ENCODE measurements at places on chromosomes 6 and 20.
A peak's percentile ranks its signal among the peaks of the same experiment; 100 is the strongest.

GRCh38 chr6:126381498-126381897 lies 41.6 kb downstream of the CENPW start:
- no peak for DNase-seq
- H3K4me3 ChIP-seq, result no peak overlapping the region
- no peaks in the 10 kb centered on the region for H3K27me3 ChIP-seq
- no peaks in the 10 kb centered on the region for H3K36me3 ChIP-seq

- H3K27me3 ChIP-seq, result no peaks in the 10 kb centered on the region
- H3K4me1 ChIP-seq, result peaks cover 4% of the 10 kb centered on the region
- H3K36me3 ChIP-seq, result no peaks in the 10 kb centered on the region
- no peak for DNase-seq
Measured at GRCh38 chr6:25463441-25463840, 184.3 kb downstream of the CARMIL1 start.

DNA sequence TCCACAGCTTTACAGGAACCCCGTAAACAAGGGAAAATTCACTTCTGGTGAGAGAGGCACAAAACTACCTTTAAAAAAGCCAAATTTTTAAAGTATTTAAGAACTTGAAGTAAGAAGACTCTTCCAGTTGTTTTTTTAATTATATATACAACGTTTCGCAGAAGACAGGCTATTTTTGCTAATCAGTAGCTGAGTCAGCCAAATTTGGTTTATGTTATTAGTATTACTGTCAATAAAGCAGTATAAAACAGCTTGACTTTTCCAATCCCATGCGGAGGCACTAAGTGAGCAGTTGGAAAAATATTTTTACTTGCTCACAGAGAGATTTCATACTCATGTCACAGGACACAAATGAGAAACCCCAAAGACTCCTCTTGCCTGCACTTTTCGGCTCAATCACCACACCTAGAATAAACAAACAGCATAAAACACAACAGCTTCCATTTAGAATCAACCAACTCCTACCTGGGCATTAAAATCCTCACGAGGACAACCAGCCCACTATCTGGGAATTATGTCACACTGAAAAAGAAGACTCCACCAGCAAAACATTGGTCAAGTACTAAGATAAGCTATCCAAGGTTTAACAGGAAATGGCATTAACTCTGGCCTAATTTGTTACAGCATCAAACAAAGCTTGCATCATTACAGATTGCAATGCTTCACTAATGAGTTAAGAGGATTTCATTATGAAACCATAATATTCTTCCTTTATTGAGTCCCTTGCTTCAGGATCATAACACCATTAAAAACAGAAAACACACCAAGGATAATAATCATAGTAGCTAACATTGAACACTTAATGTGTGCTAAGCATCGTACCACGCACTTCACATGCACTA lies 26.3 kb downstream of the ELOVL5 start:
- H3K27me3 ChIP-seq, result no peaks in the 10 kb centered on the region
- no peak overlapping the region for H3K4me3 ChIP-seq
- H3K27ac ChIP-seq, result peak overlapping the region; percentile 23
- H3K36me3 ChIP-seq, result peaks cover 17% of the 10 kb centered on the region

- no peaks in the 10 kb centered on the region for H3K36me3 ChIP-seq
- H3K4me3 ChIP-seq, result no peak overlapping the region
- H3K4me1 ChIP-seq, result no peaks in the 10 kb centered on the region
- no peaks in the 10 kb centered on the region for H3K27me3 ChIP-seq
Measured at GRCh38 chr20:10842116-10842515, 168.3 kb upstream of the JAG1 start.

- DNase-seq, result no peak
- H3K4me3 ChIP-seq, result no peak overlapping the region
- H3K4me1 ChIP-seq, result no peaks in the 10 kb centered on the region
- no peaks in the 10 kb centered on the region for H3K27me3 ChIP-seq
- no peaks in the 10 kb centered on the region for H3K36me3 ChIP-seq
- no peak overlapping the region for H3K27ac ChIP-seq
Measured at GRCh38 chr6:103826209-103826608, 1033.5 kb downstream of the HACE1 start.

DNA sequence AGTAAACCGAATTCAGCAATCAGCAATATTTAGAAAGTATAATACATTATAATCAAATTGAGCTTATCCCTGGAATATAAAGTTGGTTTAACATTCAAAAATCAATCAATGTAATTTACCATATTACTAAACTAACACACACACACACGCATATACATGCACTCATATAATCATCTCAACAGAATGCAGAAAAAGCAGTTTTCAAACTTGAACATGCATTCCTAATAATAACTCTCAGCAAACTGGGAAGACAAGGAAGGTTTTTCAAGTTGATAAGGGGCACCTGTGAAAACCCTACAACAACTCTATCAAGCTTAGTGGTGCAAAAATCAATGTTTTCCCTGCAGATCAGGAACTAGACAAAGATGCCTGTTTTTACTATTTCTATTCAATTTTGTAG lies 4.7 kb downstream of the SIRPB2 start:
- H3K4me1 ChIP-seq, result no peaks in the 10 kb centered on the region
- H3K4me3 ChIP-seq, result no peak overlapping the region

DNA sequence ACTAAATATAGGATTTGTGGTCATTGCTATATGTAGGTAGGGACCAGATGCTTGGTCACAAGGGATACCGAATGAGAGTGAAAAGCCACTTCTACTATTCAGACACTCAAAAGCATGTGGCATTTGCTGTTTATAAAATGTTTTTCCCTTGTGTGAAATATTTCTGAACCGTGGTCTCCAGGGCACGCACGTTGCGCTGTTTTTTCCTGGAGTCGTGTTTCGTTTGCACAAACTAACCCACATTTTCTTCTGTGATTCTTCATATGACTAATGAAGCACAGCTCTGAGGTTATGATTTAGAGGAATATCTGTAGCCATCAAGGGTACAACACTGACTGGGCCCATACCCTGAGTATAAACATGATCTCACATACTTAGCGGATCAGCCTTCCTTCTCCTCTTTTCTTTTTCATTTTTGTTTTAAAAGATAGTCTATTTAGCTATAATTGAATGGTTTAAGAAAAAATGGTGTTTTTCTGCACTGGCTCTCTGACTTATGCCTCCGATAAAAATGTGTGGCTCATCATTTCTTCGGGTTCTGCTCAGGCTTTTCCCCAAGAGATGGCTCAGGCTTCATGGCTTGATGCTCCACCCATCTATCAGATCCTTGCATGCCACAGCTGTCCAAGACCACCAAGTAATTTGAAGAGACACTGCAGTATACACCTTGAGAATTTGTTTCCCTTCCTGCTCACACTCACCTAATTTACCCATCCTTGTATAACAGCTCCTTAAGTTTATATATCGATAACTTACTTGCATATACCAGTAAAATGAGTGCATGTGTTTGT lies 59.9 kb upstream of the HBS1L start:
- peaks cover 3% of the 10 kb centered on the region for H3K36me3 ChIP-seq
- peak; percentile 56 for DNase-seq
- H3K27me3 ChIP-seq, result no peaks in the 10 kb centered on the region
- H3K4me3 ChIP-seq, result peak overlapping the region; percentile 61

- H3K36me3 ChIP-seq, result no peaks in the 10 kb centered on the region
- H3K27ac ChIP-seq, result peak overlapping the region; percentile 41
- H3K4me3 ChIP-seq, result peak overlapping the region; percentile 22
- H3K4me1 ChIP-seq, result peaks cover 14% of the 10 kb centered on the region
Measured at GRCh38 chr6:119856136-119856535, 506.6 kb upstream of the MAN1A1 start.

- no peaks in the 10 kb centered on the region for H3K4me1 ChIP-seq
- no peak overlapping the region for H3K27ac ChIP-seq
- no peaks in the 10 kb centered on the region for H3K36me3 ChIP-seq
- no peaks in the 10 kb centered on the region for H3K27me3 ChIP-seq
Measured at GRCh38 chr6:93785694-93786030, 366.3 kb upstream of the EPHA7 start.

GRCh38 chr6:33613795-33614168 lies 7.3 kb upstream of the ITPR3 start:
- peaks cover 1% of the 10 kb centered on the region for H3K4me1 ChIP-seq
- H3K4me3 ChIP-seq, result no peak overlapping the region
- H3K27me3 ChIP-seq, result peaks cover 2% of the 10 kb centered on the region
- no peak for DNase-seq
- no peak overlapping the region for H3K27ac ChIP-seq
- no peaks in the 10 kb centered on the region for H3K36me3 ChIP-seq
